ENCODE measurements at places on chromosomes 4 and X.

GRCh38 chr4:108210989-108211835, 42.5 kb upstream of the LEF1 start:
- no peak for DNase-seq

DNA sequence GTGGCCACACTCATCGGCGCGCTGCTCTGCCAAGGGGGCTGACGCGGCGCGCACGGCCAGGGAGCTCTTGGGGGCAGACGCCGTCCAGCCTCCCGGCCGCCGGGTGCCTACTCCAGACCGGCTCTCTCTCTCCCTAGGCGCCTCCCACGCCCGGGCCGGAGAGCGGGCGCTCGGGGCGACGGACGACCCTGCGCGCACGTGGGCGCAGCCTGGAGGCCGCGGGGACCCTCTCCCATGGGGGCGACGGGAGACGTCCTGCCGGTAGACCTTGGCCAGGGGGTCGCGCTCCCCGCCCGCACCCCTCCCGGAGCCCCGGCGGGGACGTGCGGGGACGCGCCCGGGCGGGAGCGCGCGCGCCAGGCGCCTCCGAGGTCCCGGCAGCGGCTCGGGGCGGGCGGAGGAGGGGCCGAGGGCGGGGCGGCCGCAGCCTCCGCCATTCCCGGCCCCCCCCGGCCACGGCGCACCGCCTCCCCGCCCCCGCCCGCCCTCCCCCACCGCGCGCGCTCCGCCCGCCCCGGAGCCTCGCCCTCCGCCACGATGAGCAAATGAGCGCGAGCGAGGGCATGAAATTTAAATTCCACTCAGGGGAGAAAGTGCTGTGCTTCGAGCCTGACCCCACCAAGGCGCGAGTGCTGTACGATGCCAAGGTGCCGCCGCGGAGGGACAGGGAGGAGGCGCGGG, at the start of gene MSL3:
Gene MSL3, plus strand, starts transcription at position 519 of the 681 bp plus-strand sequence. Its CDS starts 27 bp downstream, at position 546.
- DNase-seq = peak; percentile 50

DNA sequence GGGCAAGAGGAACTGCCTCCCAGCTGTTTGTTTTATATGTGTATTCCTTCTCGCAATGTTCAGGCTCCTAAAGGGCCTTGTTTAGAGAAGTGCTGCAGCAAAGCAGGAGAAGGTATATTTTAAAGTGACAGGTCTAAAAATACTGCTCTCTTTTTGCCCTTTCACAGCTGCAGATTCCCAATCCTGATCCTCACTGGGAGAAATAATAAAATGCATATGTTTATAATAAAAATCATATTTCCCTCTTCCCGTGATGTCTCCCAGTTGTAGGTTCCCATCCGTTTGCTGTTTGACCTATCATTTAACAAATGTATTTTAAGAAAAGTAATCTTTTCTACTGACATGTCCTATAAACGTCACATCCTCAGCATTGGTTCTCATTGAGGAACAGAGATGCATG, 62.7 kb upstream of the GPC4 start:
- DNase-seq = no peak

GRCh38 chr4:38091636-38092035, 131.4 kb downstream of the PTTG2 start:
- DNase-seq = no peak

DNA sequence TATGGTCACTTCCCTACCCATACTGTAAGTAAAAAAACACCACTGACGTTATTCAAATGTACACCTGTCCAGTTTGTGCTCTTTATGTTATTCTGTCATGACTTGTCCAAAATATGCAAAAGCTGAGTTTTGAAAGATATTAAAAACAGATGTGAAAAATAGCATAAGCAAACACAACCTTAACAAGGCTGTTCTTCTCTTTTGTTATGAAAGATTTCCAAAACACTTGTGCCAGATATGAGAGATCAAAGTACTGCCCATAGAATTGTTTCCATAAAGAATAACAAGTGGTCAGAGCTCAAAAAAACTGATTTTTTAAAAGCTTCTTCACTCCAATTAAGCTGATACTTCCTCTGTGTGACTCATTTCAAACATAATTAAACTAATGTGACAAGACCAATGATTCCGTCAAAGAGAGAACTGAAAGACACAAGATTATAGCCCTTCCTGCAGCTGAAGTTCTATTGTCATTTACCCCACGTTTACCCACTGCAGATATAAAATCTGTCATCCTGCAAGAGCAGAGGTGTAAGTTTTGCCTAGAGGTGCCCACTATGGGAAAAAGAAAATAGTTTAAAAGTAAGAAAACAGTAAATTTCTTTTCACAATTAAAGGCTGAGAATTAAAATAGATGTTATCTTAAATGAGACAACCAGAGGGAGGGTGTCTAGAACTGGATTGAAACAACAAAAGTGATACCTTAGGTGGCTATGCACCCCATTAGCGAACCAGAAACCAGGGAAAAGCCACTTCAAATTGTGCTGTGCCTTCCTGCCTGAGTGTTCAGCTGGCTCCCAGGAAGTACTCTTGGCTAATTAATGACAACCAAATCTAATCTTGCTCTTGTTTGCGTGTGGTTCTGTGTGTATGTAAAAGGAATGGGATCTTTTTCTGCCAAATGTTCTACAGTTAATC, 30.1 kb downstream of the RASSF6 start:
- DNase-seq = no peak

- no peak for DNase-seq
These were observed 20.0 kb upstream of the BCOR start for GRCh38 chrX:40117715-40118285.

DNA sequence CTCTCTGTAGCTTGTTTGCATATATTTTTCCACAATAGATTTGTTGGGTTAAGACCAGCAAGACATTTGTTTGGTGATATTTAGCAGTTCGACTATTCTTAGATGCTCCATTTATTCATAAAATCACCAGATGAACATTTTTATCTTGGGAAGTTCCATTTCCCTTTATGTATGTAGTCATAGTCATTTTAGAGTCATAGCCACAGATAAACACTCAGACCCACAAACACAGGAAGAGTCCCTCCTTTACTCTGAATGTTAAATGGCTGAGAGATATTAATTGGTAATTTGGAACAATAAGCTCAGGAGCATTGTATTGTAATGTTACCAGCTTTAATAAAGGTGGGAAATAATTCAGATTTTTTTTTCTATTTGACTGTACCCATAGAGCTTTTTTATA, 1608.7 kb downstream of the STIM2 start:
- no peak for DNase-seq

DNA sequence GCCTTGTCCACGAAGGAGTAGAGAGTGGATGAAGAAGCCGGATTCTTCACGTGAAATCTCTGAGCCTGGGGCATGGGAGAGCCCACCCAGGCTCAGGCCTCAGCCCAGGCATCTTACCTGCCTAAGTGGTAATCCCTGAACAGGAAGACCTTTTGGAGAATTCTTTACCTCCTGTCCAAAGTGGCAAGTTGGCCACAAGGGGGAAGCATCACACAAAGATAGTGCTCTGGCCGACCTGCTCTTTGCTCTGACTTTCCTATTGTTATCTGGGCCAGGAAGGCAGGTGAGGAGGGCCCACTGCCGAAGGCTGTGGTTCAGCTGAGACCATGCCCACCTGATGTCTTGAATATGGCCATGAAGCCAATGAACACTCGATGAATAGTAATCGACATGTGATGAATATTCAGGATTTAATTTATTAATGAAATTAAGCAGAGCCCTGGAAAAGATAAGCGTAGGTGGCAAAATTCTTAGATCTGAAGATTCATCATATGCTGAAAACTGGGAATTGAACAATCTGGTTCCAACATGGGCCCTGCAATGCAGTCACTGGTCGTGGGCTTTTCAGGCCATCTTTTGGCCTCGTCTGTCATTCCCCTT, 93.8 kb downstream of the PDGFRA start:
- no peak for DNase-seq

GRCh38 chrX:12400218-12400617, 261.9 kb downstream of the FRMPD4 start:
- no peak for DNase-seq

- DNase-seq = no peak
These were observed 14.9 kb downstream of the CPE start for GRCh38 chr4:165393704-165394103.

DNA sequence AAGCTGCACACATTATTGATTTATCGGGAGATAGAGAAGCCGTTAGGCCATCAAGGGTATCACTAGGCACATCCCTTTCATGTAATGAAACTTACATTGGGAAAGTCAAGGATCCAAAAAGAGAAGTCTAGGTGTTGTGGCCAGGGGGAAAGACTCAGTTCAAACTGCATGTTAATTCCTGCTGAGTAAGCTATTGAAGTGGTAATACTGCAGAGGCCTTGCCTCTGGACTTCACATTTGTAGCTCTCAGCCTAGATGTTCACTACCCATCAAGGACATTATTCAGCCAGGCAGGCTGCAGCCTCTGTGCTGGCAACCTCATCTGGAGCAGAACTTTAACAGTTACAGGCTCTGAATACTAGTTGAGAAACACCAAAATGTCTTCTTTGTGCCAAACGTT, 2094.5 kb upstream of the AGA start:
- no peak for DNase-seq

DNA sequence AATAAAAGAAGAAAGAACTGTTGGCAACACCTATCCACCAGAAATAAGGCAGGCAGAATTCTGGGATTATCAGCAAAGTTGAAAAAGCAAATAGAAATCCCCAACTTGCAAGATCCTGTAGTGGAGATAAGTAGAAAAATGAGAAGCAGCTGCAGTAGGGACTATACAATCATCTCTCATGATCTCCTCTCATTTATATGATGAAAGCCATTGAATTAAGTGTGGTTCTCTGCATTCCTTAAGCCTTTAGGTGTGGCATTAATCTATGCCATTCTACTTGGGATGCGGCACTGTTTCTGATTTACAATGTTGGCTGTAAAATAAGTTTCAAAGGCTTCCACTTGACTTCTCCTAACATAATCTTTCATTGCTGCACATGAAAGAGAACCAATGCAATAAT, 869.8 kb downstream of the TRAM1L1 start:
- DNase-seq = no peak

DNA sequence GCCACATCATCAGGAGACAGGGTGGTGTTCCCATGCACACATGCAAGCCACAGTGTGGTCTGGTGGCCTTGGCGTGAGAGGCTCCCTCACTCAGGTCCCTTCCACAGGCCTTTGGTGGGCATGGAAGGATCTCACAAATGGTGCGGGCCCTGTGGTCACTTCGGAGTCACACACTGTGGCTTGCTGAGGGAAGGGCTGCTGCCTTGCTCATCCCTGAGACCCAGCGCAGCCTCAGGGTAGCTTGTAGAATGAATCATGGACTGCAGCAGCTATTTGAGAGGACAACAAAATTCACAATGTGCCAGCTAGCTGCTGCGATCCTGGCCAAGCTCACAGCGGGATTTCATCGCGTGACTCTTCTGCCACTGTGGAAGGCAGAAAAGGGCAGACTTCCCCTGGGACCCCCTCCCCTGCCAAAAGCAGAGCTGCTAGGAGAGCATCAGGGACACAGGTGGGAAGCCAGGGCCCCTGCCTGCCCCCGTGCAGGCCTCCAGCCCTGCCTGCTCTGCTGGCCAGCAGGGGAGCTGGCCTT, 106.4 kb downstream of the ABLIM2 start:
- no peak for DNase-seq

GRCh38 chr4:149897783-149898182, 82.1 kb upstream of the IQCM start:
- no peak for DNase-seq

DNA sequence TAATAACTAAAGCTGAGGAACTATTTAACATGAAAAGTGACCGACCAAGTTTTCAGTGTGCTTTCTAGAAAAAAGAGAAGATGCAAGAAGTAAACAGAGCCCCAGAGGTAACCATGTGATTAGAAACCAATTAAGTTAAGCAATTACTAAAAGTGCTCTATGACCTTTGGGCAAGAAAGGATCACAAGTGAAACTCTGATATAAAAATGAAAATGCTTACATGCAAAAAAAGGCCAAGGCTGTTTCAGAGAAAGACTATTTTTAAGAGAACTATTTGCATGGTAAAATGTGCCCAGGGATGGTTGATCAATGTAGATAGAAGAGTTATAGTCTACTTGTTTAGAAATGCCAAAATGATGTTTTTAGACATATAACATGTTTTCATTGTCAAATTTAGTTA, 22.0 kb downstream of the KLHL15 start:
- DNase-seq = no peak

GRCh38 chr4:151994429-151994828, 233.6 kb upstream of the GATB start:
- DNase-seq = no peak

DNA sequence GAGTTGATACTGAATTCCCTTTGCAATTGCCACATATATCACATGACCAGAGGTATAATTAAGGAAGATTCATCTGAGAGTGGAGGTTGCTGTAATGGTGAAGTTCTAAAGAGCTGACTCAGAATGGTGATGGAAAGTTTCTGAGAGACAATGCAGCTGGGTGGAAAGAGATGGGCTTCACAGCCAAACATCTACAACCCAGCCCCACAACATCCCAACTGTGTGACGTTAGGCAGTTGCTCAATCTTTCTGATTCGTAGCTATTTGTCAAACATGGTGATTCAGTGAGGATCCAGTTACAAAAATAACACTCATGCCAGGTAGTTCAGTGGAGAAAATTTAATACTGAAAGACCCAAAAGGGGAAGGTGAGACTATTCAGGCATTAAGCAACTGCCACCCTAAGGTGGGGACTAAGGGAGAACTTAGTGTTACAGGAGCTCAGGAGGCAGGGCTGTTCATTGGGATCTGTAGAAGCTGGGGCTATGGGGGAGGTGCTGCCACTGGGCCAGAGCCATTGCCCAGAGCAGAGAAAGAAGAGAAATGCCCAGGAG, 6.9 kb upstream of the AFF1 start:
- no peak for DNase-seq

DNA sequence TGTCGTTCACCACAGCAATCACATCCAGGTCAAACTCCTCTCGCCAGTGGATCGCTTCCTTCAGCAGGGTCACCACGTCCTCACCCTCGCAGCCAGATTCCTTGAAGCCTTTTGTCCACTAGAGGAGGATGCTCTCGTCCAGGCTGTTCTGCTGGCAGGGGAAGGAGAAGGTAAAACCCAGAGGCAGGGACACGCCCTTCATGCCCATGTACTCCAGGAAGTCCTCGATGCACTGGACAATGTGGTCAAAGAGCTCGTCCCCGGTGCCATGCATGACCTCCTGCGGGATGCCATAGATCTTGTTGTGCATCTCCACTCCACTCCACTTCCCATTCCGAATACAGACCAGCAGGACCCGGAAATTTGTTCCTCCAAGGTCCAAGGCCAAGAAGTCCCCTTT, 152.4 kb downstream of the TENT5D start:
- DNase-seq = no peak

GRCh38 chr4:18077808-18078207, 56.3 kb upstream of the LCORL start:
- no peak for DNase-seq

- no peak for DNase-seq
These were observed 452.7 kb upstream of the FAT1 start for GRCh38 chr4:187176261-187176910.
